ENCODE measurements at places on chromosomes 3 and 15.
A peak's percentile ranks its signal among the peaks of the same experiment; 100 is the strongest.

GRCh38 chr15:90266061-90266431 is 574 bp downstream of the NGRN start:
- no peak for DNase-seq
- peak overlapping the region; percentile 96 for H3K4me3 ChIP-seq
- H3K4me1 ChIP-seq: peaks cover 61% of the 10 kb centered on the region
- no peaks in the 10 kb centered on the region for H3K27me3 ChIP-seq

DNA sequence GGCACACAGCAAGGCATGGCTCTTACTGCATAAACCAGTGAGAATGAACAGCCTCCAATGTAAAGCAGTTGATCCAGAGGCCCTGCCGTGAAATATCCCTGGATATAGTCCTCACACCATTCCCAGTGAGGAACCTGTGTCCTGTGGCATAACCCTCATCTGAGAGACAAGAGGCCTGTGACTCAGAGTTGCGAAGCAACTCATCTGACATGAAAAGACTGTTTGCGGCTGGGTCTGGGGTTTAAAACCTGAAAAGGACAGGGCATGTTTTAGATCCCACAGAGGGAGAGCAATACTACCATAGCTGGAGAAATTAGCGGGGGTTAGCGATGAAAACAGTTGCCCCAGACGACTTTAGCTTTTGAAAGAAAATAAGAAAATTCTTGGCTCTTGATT is 165.3 kb upstream of the BHLHE40 start:
- DNase-seq: no peak
- no peak overlapping the region for H3K27ac ChIP-seq
- H3K36me3 ChIP-seq: peaks cover 23% of the 10 kb centered on the region
- H3K4me3 ChIP-seq: no peak overlapping the region

DNA sequence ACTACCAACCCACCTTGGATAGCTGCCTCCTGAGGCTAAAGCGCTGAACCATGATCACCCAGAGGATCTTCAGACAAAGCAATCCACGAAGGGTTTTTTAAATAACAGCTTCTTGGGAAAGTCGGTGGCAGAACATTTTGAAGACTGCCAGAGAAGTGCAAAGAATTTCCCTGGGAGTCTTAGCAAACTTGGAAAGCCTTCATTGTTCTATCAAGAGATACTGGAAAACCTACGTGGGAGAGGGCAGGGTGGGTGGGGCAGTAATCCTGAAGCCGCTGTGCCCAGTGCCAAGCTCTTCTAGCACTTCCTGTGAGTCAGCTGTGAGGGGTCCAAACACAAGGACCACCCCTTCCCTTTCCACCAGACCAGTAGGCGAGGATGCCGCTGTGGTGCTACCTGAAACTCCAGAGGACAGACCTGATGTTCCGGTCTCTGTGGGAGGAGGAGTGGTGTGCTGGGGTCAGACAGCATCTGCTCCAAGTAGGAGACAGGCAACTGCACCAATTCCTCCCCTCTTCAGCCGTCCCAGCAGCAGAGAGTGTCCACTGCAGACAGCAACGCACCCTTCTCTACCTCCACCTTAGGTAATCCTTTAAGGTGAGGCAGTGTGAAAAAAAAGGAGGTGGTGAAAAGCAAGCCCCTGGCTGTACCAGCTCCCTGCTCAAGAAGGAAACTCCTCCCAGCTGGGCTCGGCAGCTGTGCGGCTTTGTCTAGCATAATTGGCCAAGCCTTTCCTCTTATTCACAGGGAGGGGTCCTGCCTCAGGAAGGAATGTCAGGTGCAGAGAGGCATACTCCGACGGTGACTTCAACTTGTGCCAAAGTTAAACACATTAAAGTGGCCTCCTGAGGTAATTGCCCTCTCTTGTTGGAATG is 99.0 kb downstream of the TMCC1 start:
- H3K4me1 ChIP-seq: peaks cover 20% of the 10 kb centered on the region
- peak overlapping the region; percentile 71 for H3K4me3 ChIP-seq
- H3K27me3 ChIP-seq: no peaks in the 10 kb centered on the region
- H3K36me3 ChIP-seq: no peaks in the 10 kb centered on the region
- H3K27ac ChIP-seq: peak overlapping the region; percentile 66

DNA sequence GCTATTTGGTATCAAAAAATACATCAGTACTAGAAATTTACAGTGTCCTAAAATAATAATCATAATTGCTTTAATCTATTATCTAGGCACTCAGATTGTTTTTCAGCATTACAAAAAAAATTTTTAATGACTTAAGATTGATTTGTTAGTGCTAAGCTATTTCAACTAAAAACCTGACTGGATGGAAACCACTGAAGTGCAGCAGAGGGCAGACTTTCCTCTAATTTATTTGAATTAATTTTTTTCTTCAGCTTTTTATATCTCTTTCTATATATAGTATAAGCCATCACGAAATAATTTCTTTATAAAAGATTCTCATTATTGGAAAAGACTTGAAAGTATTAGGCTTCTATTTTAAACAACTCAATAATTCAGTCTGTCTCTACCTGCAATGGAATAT is 131.4 kb downstream of the IQCH start:
- H3K27ac ChIP-seq: no peak overlapping the region
- H3K36me3 ChIP-seq: no peaks in the 10 kb centered on the region
- no peaks in the 10 kb centered on the region for H3K4me1 ChIP-seq
- H3K27me3 ChIP-seq: peaks cover 5% of the 10 kb centered on the region
- H3K4me3 ChIP-seq: no peak overlapping the region
- DNase-seq: no peak

- no peaks in the 10 kb centered on the region for H3K36me3 ChIP-seq
- H3K27ac ChIP-seq: no peak overlapping the region
- DNase-seq: no peak
- H3K4me3 ChIP-seq: no peak overlapping the region
- H3K4me1 ChIP-seq: no peaks in the 10 kb centered on the region
Observed at GRCh38 chr15:41218851-41219250, 11.7 kb downstream of the EXD1 start.

DNA sequence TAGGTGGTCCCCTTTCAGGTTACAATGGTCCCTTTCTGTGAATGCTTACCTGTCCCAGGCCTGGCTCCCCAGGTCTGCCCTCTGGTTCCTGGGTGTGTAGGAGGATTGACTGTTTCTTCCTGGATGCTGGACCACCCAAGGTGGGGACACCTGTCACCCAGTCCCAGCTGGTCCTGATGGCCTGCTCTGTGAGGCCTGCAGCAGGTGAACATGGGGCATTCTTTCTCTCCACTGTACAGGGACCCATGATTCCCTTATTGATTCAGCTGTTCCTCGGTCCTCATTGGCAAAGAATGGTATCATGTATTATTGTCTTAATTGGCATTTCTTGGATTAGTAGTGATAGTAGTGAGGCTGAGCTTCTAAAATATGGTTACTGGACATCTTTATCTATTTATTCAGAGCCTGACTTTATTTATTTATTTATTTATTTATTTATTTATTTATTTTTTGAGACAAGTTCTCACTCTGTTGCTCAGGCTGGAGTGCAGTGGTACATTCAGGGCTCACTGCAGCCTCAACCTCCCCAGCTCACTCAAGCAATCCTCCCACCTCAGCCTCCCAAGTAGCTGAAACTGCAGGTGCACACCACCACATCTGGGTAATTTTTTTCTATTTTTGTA is 8.8 kb upstream of the DNAJA4 start:
- DNase-seq: no peak
- no peaks in the 10 kb centered on the region for H3K36me3 ChIP-seq
- H3K4me1 ChIP-seq: no peaks in the 10 kb centered on the region
- no peak overlapping the region for H3K4me3 ChIP-seq
- H3K27ac ChIP-seq: no peak overlapping the region

DNA sequence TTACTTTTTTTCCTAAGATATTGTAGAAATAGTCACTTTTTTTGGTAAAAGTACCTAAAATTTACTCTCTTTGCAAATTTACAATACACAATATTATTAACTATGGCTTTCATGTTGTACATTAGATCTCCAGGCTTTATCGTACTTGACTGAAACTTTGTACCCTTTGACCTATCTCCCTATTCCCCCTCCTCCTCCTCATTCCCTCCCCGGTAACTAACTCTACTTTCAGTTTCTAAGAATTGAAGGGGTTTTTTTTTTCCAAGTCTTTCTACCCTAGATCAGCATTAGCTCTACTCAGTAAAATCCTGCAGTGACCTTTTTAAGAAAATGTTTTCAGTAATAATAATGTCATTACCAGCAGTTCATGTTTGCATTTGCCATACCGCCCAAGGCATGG is 10.1 kb downstream of the HACL1 start:
- no peak for DNase-seq
- H3K4me1 ChIP-seq: peaks cover 1% of the 10 kb centered on the region

- H3K4me3 ChIP-seq: no peak overlapping the region
- peaks cover 30% of the 10 kb centered on the region for H3K4me1 ChIP-seq
- no peaks in the 10 kb centered on the region for H3K36me3 ChIP-seq
- no peak for DNase-seq
- no peaks in the 10 kb centered on the region for H3K27me3 ChIP-seq
Observed at GRCh38 chr3:107953722-107954121, 137.1 kb downstream of the CD47 start.

DNA sequence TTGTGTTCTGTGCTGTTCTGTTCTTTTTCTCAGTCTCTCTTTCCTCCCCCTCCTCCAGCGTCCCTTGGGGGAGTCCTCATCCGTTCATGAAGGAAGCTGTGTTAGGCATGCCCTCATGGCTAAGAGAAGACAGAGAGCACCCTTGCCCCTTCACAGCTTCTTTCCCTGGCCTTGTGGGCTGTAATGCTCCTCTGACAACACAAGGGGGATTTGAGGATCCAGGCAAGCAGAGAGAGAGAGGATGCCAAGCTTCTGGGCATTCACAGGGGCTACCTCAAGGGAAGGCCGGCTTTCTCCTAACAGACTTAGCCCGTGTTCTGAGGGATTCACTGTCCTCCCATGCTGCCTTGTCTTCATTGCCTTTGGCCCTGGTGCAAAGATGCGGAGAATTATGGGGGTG is 389.5 kb downstream of the LRTM1 start:
- H3K27me3 ChIP-seq: peaks cover 6% of the 10 kb centered on the region
- no peaks in the 10 kb centered on the region for H3K36me3 ChIP-seq
- DNase-seq: no peak

DNA sequence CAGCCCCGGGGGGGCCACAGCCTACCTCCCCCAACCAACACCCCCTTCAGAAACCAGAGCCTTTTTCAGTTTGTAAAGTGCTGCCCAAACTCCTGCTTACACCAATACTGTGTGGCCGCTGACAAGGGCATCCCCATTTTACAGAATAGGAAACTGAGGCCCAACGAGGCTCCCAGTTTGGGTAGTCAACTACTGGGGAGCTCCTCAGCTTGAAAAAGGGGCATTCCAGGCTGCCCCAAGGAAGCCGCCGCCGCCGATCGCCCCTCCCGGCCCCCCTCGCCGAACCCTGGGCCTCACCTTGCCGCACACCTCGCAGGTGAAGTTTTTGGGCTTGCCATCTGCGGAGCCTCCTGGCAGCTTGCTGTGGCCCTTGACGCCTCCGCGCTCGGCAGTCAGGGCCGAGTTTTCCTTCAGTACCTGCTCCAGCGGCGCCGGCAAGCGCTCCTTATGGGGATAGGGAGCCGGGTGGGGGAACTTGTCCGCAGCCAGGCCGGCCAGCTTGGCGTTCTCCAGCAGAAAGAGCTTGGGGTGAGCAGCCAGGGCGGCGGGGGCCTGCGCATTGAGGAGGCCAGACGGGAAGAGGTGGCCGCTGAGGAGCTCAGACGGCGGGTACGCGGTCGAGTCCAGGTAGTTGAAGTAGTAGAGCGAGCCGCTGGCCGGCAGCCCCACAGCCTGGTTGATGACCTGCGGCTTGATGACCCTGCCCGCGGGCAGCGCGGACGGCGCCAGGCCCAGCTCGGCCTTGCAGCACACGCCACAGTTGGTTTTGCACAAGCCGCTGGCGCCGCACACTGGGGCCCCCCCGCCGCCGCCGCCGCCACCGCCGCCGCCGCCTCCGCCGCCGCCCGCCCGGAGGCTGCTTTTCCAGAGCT is 1.4 kb downstream of the FEZF2 start:
- no peak for DNase-seq
- H3K36me3 ChIP-seq: no peaks in the 10 kb centered on the region
- H3K27ac ChIP-seq: no peak overlapping the region
- H3K27me3 ChIP-seq: peaks cover 90% of the 10 kb centered on the region
- H3K4me1 ChIP-seq: peaks cover 17% of the 10 kb centered on the region

Measured in naive thymus-derived CD8-positive, alpha-beta T cell (primary cell).